ENCODE measurements at places on chromosomes 4 and X.

DNA sequence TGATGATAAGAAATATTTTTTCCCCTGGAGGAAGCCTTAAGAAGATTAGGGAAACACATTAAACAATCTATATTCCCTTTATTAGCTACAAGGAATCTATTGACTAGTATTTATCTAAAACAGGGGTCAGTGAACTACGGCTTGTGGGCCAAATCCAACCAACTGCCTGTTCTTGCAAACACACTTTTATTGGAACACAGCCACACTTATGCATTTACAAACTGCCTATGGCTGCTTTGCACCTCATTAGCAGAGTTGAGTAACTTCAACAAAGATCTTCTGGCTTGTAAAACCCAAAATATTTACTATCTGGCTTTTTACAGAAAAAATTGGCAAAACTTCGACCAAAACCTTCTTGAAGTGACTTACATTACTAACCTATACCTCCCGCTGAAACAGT is 733.9 kb upstream of the FTHL17 start:
- no peak for DNase-seq

DNA sequence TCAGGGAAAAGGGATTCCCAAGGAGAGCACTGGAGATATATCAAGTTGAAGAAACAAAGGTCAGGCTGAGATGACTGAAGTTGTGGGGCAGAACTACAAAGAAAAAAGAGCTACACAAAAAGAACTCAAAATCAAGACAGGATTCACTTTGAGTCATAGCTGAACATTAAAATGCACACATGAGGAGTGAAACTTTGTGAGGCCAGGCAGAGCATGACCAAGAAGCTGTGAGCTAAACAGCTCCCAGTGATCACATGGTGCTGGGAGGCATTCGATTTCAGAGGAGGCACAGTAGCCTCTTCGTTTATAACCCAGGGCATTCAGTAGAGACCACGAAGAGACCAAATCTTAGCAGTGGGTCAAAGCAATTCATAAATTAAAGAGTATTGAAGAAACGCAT is 145.3 kb downstream of the ATRX start:
- DNase-seq, result no peak

DNA sequence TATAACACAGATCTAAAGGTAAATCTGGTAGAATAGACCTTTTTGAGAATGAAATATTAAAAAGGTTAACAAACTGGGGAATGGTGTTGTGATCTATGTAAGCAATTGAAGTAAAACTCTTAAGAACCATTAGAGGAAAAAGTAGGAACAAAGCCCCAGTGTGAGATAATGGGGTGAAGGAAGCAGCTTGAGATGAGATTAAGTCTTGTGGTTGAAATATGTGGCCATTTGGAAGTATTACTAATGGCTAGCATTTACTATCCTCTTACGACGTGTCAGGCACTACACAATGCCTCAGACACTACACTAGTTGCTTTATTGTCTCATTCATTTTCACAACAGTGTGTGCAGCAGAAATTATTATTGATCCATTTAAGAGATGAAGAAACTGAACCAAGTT is 25.9 kb upstream of the NDNF start:
- no peak for DNase-seq

DNA sequence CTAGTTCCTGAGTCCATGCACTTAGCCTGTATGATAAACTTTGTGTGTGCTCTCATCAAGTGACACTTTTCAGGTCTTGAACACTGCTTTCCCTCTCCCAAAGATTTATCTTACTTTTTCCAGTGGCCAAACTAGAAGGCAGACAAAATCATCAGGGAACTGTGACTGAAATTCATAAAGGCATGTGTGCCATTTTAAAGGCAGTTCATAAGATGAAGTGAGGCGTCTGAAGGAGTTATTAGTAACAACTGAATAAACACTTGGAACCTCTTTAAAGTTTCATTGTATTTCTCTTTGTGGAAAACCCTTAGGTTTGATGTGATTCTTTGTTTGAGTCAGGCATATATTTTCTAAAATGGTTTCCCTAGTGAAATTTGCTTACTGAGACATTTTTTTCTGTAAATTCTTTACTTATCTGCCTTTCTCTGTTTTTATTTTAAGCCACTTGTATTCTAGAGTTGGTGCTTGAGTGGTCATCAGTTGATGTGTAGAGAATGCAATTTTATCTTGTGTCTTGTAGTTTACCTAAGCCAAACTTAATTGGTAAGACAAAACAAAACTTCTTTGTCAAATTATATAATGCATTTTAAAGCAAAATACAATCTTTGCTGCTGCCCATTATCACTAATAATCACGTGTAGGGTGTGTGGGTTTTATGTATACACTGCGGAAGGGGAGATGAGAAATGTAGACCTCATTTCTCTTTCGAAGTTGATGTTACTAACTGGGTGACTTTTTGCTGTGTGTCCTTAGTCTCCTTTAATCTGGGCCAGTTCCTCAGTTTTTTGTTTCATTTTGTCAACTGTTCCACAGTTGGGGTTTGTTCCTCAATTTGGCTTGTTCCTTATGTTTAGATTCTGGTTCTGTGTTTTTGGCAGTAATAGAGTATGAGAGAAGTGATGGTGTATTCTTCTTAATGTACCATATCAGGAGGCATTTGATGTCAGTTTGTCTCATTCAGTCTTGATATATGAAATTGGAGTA is 56.8 kb downstream of the RBPJ start:
- no peak for DNase-seq

DNA sequence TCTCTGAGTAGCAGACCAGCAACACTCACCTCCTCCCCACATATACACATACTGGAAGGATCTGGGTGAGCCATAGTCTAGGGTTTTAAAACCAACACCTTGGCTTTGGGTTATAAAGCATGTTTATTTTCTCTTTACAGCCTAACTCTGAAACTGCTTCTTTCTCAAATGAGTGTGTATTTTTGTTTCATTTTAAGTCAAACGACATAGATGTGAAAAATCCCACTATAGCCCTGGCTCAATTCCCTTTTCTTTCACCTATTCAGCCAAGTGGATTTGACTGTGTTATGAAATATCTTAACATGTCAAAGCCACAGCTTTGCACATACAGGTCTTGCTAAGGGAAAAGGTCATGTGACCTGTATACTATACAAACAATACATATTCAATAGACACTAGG is 13.8 kb downstream of the NEXMIF start:
- DNase-seq, result no peak

DNA sequence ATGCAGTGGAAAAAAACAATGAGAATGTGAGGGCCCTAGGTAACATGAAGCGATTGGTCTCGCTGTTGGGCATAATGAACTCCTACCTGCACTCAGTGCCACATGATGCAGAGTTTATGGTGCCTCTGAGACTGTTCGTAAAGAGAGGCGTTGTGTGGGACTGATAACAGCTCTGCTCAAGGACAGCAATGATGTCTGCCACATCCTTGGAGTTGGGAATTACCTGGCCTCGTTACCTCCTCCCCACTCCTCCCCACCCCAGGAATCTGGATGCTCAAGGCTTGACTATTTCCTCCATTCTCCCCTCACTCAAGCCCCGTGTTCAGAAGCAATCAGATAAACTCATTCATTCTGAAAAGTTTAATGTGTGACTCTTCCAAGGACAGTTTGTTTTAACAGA is 148.0 kb upstream of the JADE1 start:
- DNase-seq, result no peak

GRCh38 chr4:6546681-6547447 is 28.1 kb upstream of the MAN2B2 start:
- peak; percentile 80 for DNase-seq

DNA sequence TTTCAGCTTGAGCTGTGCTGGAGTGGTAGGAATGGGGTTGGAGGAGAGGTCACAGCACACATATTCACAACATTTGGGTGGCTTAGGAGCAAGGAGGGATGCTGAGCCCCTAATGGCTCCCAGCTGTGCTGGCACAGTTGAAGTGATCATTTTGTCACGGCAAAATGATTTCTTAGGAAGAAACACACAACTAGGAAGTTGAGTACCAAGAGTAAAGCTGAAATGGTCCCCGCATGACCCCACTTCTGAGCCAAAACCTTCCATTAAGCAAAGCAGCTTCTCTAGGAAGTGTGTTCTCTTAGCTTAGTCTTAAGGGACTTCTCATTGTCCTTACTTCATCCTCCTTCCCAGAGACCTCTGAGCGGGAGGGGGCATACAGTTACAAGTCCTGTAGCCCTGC is 12.6 kb downstream of the CAPN6 start:
- no peak for DNase-seq

DNA sequence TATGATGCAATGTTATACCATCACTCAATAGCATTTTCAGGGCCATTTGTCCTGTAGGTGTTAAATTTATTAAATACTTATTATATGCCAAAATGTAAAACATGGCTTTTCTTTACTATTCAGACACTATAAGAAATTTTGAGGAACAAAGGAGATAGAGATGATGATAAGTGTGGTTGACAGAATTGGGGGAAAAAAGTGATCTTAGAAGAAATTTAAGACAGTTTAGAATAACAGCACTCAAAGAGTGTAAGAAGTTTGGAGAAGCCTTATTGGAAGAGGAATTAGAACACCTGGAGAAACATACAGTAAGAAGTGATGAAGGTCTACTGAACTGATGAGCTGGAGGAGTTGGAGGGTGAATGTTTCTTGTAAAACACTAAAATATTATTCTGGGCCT is 12.8 kb upstream of the AFP start:
- no peak for DNase-seq
